ENCODE measurements at places on chromosomes 3 and 15. TPM values are rescaled to one million over a fixed set of nuclear protein-coding genes. Genes with fewer than 3 reads are reported as not detected.

Gene KCNMB2
- polyA plus RNA-seq: 16.5 TPM

Gene CFAP92
- polyA plus RNA-seq: 1.1 TPM

Gene NMNAT3
- polyA plus RNA-seq: 5.8 TPM

Gene MAP6D1
- 26.8 TPM for polyA plus RNA-seq

Gene NEDD4
- 10.5 TPM for polyA plus RNA-seq

Gene GOLGA6L6
- not detected for polyA plus RNA-seq

DNA sequence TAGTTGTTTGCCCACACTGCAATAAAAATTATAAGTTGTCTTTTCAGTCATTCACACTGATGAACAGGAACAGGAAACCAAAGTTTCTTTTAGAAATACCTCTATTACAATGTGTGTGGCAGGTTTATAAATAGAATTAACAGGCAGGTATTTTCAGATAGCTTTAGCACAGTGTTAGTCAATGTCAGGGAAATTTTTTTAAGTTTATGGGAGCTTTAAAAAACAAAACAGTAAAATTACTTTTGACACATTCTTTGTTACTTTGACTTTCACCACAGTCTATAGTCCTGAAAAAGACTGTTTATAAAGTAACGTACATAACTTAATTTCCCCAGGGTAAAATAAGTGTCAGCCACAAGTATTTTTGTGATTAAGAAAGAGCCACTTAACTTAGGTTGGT lies 38.1 kb downstream of the SERPINI1 start:
- no peak for DNase-seq

Gene STARD9
- polyA plus RNA-seq: 20.9 TPM

Gene ZMYND10
- polyA plus RNA-seq: 0.99 TPM

Gene COPG1
- 108 TPM for polyA plus RNA-seq

Gene GOLGA6D
- polyA plus RNA-seq: 0.50 TPM

Gene CHRNA7
- 1.6 TPM for polyA plus RNA-seq

GRCh38 chr3:141738891-141739363 lies 829 bp downstream of the RNF7 start:
- DNase-seq: peak; percentile 56

DNA sequence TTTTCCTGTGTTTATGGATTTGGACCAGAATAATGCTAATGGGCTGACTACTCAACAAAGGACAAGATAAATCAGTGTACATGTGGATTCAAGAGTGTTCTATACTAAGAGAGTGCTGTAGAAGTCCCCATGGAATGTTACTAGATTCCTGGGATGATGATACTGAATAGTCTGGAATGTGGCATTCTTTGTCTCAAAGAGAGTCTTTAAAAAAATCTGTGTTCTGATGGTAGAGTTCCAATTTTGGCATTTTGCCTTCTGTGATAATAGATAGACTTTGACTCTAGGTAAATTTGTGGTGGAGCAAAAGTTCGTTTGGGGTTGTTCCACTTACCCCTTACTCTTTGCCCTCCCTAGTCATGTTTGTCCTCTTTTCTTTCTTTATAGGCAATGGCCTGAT lies 43.7 kb downstream of the NMD3 start:
- DNase-seq: no peak

DNA sequence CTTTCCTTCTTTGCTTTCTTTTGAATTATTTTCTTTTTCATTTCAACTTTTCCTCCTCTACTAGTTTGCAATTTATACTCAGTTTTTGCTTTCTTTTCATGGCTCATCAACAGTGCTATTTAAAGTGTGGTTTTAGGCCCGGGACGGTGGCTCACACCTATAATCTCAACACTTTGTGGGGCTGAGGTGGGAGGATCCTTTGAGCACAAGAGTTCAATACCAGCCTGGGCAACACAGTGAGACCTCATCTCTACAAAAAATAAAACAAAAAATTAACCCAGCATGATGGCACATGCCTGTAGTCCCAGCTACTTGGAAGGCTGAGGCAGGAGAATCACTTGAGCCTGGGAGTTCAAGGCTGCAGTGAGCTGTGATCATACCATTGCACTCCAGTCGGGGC lies 20.4 kb upstream of the DENND4A start:
- no peak for DNase-seq

DNA sequence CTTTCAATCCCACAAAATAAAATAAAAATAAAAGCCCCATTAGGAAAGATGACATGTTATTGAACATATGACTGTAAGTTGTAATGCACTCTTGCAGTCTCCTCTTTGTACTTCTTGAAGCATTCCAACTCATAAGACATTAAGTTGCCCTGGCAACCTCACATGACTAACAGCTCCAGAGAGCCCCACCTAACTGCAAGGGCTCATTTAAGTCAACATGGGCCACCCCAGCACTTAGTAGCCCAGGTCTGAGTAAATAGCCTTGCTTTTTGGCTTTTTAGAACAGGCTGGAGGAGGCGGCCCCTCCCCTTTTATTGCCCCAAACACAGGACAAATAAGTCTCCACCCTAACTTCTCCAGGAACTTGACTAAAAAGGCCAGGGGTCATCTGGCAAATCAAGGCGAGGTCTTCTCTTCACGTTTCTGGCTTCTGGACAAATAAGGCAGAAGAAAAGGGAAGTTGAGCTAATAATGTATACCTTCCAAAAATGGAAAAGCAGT lies 135.1 kb downstream of the TMCO5A start:
- DNase-seq: peak; percentile 82

- DNase-seq: no peak
Observed at GRCh38 chr3:169072494-169072893, 591.0 kb downstream of the MECOM start.

- no peak for DNase-seq
Observed at GRCh38 chr15:56837273-56837672, 81.2 kb upstream of the TCF12 start.

Gene ATP6V1A
- 14.0 TPM for polyA plus RNA-seq

DNA sequence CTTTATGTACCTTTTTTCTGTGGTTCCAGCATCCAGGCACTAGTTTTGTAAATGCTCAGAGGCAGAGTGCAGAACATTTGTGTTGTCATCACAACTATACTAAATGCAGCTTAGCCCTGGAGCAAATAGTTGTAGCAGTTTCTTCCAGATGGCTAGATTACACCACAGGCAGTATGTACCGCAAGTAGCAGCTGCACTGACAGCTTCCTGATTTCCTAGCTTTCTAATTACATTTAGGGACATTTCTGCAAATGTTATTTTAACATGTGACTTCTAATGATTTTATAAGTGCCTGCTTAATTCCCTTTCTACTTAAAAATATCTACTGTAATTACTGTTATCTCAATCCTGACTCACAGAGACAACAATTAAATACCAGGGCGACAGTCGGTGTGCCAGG lies 106.5 kb downstream of the NR2E3 start:
- no peak for DNase-seq

GRCh38 chr3:50147447-50147846 lies 7.7 kb upstream of the SEMA3F start:
- no peak for DNase-seq
